Foreskin melanocyte (primary cell): ENCODE measurements at places on chromosomes 2 and 18.

- DNase-seq, result peak; percentile 82
Observed at GRCh38 chr2:46334389-46335271, 37.4 kb downstream of the EPAS1 start.

- no peak for DNase-seq
Observed at GRCh38 chr2:28270456-28271152, 122.1 kb upstream of the FOSL2 start.

- peak; percentile 95 for DNase-seq
Observed at GRCh38 chr18:21740538-21741311, at the start of gene MIB1. Gene MIB1 (plus strand): TSS chr18:21740792. CDS start chr18:21741584, 792 bp downstream.

GRCh38 chr2:119739580-119740255, 20.0 kb upstream of the PTPN4 start:
- DNase-seq, result no peak

DNA sequence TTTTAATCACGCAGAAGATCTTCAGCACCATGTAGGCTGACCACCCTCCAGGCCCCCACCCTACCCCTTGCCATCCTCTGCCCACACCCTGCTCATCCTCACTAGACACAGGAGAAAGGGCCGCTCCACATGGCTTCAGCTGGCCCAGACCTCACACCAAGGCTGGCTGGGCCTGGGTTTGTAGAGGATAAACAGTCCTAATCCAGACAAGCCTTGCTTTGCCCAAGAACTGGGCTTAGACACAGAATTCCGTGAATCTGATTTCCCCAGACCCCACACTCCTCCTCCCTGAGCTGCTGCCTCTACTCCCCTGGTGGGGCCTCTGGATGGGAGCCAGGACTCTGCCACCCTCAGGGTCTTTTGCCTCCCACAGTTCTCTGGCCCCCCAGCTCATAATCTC, 185.3 kb downstream of the CYP26B1 start:
- DNase-seq, result no peak

DNA sequence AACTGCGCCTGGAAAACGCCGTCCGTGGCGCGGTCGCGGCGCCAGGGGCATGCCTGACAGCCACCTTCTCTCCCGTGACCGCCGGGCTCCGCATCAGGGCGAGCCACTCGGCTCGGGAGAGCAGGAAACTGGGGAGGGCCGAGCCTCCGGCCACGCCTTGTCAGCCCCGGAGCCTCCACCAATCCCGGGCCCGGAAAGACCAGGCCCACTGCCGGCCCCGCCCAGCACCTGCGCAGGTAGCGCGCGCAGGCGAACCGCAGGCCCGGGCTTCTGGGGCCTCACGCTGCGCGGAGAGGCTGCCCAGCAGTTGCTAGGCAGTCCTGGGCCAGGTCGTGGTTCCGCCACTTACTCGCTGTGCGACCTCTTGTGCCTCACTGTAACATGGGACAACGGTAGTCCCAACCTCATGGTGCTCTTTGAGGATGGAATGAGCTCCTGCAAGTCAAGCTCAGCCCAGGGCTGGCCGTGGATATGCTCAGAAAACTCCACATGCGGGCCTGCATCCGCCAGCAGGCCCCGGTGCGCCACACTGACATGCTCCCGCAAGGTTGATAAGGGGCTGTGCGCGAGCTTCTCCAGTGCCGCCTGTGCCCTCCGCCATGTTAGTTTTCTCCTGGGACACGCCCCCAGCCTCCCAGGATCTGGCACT, 97.1 kb downstream of the INHBB start:
- no peak for DNase-seq

DNA sequence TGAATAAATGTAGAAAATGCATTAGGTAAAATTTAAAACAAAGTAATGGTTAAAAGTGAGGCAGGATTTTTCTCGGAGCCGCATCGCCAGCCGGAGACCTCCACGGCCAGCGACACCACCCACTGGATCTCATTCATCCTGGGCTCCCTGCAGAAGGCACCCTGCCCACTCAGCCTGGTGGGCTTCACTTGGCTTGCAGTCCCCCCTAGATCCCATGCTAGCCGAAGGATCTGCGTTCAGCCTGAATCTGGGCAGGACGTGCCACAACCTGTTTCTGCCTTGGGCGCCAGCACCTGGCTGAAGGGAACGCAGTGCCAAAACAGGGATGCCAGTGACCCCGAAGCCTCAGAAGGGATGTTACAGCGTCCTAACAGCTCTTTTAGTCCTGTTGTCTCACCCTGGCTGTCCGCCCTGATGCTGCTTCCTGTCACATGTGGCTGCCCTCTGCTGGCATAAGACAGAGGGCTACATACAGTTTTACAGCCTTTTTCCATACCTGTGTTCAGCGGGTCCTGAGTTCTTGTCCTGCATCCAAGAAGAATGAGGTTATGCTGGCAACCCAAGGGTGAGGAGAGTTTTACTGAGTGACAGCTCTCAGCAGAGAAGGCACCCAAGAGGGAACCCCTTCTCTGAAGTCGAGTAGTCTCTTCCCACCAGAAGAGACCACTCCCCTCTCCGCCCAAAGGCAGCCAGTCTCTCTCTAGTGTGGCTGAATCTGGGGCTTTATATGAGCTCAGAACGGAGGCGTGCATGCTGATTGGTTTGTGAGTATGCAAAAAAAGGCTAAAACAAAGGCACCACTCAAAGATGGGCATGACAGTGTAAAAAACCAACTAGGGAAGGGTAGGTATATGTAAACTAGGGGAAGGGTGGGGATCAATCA, 173.1 kb upstream of the GYPC start:
- no peak for DNase-seq

DNA sequence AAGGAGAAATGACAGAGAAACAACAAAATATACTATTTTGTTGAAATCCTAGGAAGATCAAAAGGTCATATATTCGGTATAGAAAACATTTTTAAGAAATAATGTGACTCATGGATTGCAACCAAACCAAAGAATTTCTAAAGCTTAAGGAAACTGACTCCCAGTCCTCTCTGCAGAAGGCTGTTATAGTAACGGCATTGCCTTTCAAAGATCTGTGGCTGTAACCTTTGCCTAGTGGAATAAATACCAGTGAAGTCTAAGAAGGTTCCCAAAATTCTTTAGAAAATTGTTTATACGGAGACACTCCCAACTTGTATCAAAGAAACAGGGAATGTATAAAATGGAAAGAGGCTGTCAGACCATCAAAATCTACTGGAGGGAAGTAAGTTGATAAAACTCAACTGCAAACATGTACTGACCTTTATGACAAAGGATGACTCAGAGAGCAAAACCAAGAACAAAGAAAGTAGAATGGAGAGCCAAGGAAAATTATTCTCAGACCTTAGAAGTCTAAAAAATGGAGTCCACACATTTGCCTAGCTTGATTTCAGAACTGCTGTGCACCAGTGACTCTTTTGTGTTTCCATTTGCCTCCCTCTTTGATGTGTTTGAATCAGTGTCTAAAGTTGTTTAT, 48.6 kb upstream of the FSIP2 start:
- no peak for DNase-seq

DNA sequence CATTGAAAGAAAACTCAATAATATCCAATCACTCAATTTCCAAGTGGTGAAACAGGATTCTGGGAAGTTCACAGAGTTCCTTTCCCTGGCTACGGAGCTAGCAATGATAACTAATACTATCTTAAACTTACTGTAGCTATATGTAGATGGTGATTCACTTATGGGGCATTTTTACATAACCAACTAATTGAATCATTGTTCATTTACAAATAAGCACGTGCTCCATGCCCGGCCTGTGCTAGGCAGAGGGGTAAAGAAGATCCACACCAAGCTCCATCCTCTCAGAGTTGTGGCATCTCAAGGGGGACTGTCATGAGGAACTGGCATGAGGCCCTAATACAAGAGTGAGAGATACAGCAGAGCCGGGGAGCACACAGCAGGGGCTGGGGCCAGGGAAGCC, 176.3 kb downstream of the ANKRD30B start:
- DNase-seq, result no peak

GRCh38 chr2:127619203-127619590, 26.8 kb upstream of the GPR17 start:
- DNase-seq, result no peak

GRCh38 chr2:217643789-217644301, 358.9 kb downstream of the TNS1 start:
- DNase-seq, result no peak

GRCh38 chr2:44744961-44745892, 196.3 kb upstream of the SIX3 start:
- DNase-seq, result no peak

GRCh38 chr2:42977270-42978174, 185.1 kb upstream of the HAAO start:
- DNase-seq, result no peak

- peak; percentile 23 for DNase-seq
Observed at GRCh38 chr2:161613161-161613560, 11.1 kb upstream of the SLC4A10 start.

DNA sequence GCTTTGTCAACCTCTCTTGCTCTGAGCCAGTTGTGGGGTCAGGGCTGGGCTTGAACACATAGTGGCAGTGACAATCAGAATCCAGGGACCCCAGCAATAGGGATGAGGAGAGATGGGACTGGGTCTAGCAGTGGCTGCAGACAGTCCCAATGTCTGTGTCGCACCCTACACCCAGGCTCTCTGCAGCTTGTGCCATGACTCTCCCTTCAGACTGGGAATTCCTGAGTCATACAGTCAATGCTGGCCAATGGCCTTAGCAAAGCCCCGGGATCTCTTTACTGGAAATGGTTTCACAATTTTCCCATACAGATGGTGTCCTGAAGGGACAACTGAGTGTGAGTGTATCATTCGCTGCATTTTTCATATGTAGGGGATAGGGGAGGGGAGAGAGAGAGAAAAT, 74.2 kb upstream of the CELF4 start:
- no peak for DNase-seq

DNA sequence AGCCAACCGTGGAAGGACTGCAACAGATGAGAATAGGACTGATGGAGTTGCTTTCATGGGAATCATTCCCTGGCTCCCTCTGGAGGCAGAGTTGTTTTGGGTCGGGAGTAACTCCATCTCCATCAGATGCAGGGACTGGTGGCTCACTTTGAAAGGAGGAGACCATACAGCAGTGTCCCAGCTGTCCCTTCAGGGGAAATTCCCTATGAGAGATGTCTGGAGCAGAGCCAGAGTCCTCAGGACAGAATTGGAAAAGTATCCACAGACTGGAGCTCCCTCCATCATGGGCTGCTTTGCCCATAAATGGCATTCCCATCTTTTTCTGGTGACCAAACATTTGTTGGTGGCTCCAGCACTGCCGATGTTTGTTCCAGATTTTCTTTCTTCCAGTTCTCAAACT, 144.3 kb downstream of the NCK2 start:
- DNase-seq, result no peak

GRCh38 chr2:52178845-52179244, 1146.9 kb upstream of the NRXN1 start:
- no peak for DNase-seq

GRCh38 chr18:79738581-79739439, 58.9 kb upstream of the KCNG2 start:
- DNase-seq, result peak; percentile 91

GRCh38 chr2:153005071-153005730, 286.8 kb downstream of the ARL6IP6 start:
- no peak for DNase-seq

GRCh38 chr2:54226260-54226659, 29.8 kb downstream of the TSPYL6 start:
- DNase-seq, result peak; percentile 79
